ENCODE measurements at places on chromosomes 7 and 10.

GRCh38 chr7:45085619-45086200, 3.1 kb downstream of the NACAD start:
- DNase-seq = no peak

DNA sequence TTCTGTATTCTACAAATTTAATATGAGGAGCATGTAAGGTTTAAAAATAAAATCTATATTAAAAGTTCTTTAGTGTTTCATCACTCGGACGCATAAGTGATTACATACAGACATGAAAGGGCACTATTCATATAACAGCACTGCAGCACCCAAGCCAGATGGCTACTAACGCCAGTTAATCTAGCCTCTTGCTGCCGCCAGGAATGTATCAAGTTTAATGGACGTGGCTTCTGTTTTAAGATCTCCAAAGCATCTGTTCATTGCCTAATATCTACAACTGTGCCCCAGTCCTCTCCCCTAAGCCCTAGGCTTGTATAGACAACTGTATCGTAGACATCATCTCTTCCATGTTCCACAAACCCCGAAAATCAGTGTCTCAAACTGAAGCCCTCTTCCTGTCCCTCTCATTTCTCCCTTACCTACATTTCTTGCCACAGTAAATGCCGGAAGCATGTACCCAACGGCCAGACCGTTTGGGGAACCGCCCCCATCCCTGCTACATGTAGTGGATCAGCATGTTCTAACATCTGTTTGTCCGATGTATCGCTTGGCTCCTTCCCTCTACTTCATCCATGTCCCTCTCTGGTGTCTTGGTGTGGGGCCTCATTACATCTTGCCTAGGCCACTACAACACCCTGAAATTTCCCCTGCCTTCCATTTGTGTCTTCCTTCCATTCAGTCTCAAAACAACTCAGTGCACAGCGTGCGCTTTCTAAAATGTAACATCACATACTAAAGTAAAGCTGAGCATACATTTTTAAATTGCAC, 147.5 kb upstream of the RSU1 start:
- no peak for DNase-seq

- no peak for DNase-seq
These were observed 68.8 kb upstream of the WDR11 start for GRCh38 chr10:120782336-120782735.

GRCh38 chr7:35313575-35313974, 59.7 kb upstream of the TBX20 start:
- no peak for DNase-seq

DNA sequence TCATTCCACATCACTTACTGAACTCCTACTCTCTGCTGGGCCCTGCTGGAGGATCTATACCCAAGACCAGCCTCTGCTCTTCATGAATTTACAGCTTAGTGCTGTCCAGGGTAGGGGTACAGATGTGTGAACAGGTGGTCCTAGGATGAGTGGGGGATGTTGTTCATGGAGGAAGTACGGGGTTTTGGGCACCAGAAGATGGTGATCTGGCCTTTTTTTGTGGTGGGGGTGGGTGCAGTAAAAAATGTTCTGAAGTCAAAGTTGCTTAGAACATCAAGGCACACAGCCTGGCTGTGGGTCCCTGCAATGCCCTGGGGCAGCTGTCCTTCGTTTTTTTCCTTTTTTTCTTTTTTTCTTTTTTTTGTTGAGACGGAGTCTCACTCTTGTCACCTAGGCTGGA, 34.2 kb upstream of the GNA12 start:
- DNase-seq = no peak

GRCh38 chr7:64037095-64037494, 8.1 kb upstream of the ZNF727 start:
- DNase-seq = no peak

- peak; percentile 1 for DNase-seq
These were observed 590.9 kb upstream of the ANKRD30A start for GRCh38 chr10:36534471-36535002.

- no peak for DNase-seq
These were observed 3.0 kb upstream of the DMBT1 start for GRCh38 chr10:122557516-122557915.

GRCh38 chr10:49081547-49082275, 33.6 kb downstream of the VSTM4 start:
- no peak for DNase-seq

DNA sequence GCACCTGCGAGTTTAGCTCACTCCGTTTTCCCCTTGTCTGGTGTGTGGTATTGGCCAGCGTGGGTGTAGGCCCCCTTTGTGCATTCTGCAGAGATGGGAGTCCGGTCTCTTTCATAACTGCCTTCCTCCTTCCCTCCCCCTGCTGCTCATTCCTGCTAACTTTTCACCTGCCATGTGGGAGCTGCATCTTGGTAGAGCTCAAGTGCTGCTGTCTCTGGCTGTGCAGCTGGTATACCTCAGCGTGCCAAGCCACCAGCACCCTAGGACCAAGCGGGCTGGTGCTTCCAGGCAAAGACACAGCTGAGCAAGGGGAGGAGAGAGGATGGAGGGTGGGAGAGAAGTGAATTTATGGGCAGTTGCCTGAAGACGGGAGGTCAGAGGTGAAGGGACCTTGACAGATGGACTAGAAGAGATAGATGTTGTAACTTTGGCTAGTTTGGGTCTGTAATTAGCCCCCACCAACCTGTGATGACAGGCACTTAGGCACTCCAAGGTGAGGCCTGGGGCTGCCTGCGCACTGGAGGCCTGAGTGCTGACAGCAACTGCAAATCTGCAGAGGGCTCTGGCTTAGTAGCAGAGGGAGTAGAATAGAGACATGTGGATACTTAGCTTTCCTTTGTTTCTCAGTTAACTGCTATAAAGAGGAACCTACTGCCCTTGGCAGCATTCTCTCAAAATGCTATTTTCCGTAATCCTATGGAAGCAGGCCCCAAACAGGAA, 148.8 kb upstream of the AGK start:
- no peak for DNase-seq

DNA sequence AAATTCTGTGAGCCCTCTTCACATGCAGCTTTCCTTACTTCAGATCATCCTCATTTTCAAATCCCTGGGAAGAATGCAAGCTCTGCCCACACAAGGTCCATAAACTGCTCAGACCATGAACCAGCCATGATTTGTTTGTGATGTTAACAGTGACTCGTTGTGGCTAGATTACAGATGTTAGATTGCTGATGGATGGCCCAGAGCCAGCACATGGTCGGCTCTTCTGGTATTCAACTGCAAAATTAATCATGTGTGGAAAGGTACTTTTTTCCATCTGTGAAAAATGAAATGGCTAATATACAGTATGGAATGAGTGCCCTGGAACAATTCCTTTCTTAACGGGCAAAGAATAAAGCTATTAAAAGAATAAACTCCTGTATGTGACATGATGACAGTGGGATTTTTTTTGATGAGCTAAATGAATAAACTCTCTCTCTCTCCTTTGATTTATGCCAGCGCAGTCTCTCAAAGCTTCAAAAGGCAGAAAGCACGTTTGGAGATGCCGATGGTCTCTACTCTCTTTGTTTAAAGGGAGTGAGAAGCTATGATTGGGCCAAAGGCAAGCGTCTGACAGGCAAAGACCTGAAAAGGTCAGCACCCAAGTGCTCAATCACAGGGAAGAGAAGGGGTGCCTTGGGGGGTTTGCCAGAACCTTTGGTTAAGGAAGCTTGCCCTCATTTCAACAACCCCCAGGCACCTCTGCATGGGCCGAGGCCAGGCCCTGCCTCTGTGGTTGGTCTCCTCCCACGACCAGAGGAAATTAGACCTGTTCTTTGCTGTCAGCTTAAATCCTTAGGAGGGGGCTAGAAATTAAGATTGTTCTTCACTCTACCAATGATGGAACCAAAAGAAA, 444.0 kb upstream of the NFE2L3 start:
- DNase-seq = no peak

GRCh38 chr10:35355971-35356724, 19.8 kb downstream of the CCNY start:
- DNase-seq = no peak

DNA sequence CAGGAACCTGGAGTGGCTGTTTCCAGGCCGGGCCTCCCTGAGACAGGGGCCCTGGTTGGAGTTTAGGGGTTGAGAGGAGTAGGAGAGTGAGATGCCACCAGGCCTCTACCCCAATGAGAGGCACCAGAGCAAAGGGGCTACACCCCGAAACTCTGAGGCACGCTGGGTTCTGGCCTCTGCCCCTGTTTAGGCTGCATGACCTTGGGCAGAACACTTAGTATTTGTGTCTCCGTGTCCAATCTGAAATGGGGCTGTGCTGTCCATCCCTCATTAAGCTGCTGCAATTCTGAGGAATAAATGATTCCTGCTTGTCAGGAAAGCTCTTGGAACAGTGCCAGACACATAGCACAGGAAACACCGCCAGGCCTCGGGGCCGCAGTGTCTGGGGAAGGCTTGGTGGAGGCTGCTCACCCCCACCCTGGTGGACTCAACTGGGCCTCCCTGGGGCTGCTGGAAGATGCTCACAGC, 40.5 kb upstream of the SAMD8 start:
- DNase-seq = no peak

GRCh38 chr7:141584935-141585334, 33.7 kb downstream of the AGK start:
- no peak for DNase-seq

DNA sequence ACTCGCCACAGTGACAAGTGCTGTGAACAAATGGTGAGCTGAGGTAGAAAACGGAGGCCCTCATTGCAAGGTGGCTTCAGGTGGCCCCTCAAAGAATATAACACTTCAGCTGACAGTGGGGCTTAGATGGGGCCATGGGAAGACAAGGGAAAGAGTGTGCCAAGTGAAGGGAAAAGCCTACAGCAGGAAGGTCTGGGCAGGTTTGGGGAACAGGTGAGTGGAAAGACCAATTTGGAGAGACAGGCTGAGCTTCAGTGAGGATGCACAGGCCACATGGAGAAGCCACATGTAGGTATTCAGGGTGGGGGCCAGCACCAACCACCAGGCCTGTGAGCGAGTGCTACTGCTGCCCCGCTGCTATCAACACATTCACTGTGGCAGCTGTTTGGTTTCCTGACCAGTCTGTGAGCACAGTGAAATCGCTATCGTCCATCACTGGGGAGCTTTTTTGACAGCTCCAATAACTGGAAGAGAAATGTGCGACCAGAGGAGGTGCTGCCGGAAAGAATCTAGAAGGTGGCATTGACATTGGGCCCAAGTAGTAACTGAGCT, 3.4 kb downstream of the POLD2 start:
- DNase-seq = no peak

- DNase-seq = no peak
These were observed 44.2 kb downstream of the DLD start for GRCh38 chr7:107934991-107935770.

DNA sequence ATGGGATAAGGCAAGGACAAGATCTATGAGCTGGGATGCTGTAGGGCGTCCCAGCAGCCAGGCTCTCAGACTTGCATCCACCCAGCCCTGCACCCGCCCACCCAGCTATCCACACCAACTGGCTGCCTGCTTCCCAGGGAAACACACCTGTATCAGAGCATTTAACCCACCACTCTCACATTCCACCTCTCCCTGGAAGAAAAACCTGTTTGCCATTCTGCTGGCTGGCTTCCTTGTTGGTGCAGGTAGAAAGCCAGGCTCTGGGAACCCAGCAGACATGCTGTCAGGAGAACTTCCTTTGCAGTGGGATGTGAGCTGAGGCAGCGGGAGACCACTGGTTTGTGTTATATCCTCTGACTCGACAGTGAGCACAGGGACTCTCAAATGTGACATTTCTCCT, 67.0 kb downstream of the FAM241B start:
- DNase-seq = no peak

- no peak for DNase-seq
These were observed 152.9 kb downstream of the HGF start for GRCh38 chr7:81616951-81617350.

GRCh38 chr7:71135663-71136062, 3.7 kb downstream of the GALNT17 start:
- DNase-seq = no peak

GRCh38 chr7:6640246-6640721, 3.2 kb downstream of the ZNF316 start:
- DNase-seq = peak; percentile 47

DNA sequence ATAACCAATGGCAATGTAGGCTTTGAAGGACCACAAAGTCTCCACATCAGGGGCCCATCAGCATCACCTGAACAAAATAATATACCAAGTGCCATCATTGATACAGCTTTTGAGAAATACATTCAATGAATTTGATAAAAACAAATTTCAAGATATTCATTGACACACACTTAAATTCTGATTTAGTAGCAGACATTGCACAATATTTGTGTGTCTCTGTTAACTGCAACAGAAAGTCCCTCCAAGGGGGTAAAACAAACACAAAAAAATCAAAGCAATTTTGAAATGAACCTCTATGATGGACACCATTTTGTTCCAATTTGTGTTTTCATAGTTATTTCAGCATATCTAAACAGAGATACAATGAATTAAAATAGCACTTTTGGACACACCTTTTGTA, 86.8 kb upstream of the RSU1 start:
- DNase-seq = no peak

DNA sequence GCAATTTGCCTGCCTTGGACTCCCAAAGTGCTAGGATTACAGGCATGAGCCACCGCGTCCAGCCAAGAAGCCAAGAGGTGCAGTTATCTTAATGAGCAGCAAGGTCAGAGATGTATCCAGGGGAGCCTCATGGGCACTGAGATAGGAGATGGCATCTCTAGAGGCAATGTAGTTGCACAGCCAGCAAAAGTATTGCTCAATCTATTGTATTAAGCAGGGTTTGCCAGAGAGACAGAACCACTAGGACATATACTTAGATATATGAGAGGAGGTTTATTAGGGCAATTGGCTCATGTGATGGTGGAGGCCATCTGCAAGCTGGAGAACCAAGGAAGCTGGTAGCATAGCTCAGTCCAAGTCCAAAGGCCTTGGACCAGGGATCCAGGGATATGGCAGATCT, 16.3 kb upstream of the VPS26A start:
- DNase-seq = no peak

DNA sequence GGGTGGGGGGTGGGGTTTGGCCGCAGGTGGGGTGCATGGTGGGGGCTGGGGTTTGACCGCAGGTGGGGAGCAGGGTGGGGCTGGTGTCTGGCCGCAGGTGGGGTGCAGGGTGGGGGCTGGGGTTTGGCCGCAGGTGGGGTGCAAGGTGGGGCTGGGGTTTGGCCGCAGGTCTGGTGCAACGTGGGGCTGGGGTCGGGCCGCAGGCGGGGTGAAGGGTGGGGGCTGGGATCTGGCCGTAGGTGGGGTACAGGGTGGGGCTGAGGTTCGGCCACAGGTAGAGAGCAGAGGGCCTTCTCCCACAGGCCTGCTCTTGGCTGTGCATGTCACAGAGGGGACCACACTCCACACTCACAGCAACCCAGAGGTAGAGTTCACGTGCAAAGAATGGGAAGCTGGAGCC, 586.6 kb downstream of the PTPRN2 start:
- no peak for DNase-seq
